Activated CD4-positive, alpha-beta memory T cell treated with anti-CD3 and anti-CD28 coated beads for 36 hours (primary cell): ENCODE measurements at places on chromosomes 7 and 10. TPM values are rescaled to one million over a fixed set of nuclear protein-coding genes. Genes with fewer than 3 reads are reported as not detected.

- no peak overlapping the region for H3K27ac ChIP-seq
- DNase-seq, result no peak
- H3K4me3 ChIP-seq, result no peak overlapping the region
- H3K4me1 ChIP-seq, result no peaks in the 10 kb centered on the region
- H3K27me3 ChIP-seq, result no peaks in the 10 kb centered on the region
- no peaks in the 10 kb centered on the region for H3K36me3 ChIP-seq
Measured at GRCh38 chr7:47132471-47132870, 449.4 kb downstream of the TNS3 start.

- no peak overlapping the region for H3K4me3 ChIP-seq
- H3K4me1 ChIP-seq, result no peaks in the 10 kb centered on the region
- no peak overlapping the region for H3K27ac ChIP-seq
- no peaks in the 10 kb centered on the region for H3K27me3 ChIP-seq
Measured at GRCh38 chr7:46990761-46991160, 591.1 kb downstream of the TNS3 start.

Gene PPP1R17
- not detected for total RNA-seq

- H3K36me3 ChIP-seq, result no peaks in the 10 kb centered on the region
- peaks cover 2% of the 10 kb centered on the region for H3K27me3 ChIP-seq
- no peak for DNase-seq
- no peak overlapping the region for H3K27ac ChIP-seq
- no peak overlapping the region for H3K4me3 ChIP-seq
- H3K4me1 ChIP-seq, result peaks cover 2% of the 10 kb centered on the region
Measured at GRCh38 chr7:100380196-100380595, 6.9 kb downstream of the PILRA start.

GRCh38 chr10:112981553-112981952 is 31.5 kb downstream of the TCF7L2 start:
- no peaks in the 10 kb centered on the region for H3K36me3 ChIP-seq
- H3K4me3 ChIP-seq, result no peak overlapping the region
- no peak overlapping the region for H3K27ac ChIP-seq

DNA sequence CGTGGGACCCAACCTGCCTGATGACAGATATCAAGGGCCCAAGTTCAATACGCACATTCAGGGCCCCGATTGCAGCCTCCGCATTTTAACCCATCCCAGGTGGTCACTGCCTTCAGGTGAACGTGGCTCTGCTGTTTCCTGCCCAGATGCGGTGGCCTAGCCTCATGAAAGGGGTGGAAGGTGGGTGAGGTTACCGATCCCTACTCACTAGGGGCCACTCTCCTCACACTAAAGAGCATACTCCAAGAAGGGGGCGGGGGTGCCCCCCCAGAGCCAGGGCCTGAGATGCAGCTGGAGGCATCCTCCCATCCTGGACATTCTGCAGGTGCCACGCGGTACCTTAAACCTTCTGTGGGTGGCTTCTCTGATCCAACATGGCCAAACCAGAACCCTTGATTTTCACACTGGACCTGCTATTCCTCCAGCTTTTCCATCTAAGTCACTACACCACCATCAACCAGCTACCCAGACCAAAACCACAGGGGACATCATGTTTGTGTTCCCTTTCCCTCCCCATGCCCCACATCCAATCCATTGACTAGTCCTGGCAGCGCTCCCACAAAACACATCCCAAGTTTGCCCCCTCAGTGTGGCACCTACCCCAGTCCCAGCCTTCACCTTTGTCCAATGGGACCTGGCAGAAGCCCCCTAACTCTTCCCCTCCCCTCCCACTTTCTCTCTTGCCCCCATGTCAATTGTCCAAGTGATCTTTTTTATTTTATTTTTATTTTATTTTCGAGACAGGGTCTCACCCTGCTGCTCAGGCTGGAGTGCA is 30.0 kb downstream of the PRLHR start:
- no peaks in the 10 kb centered on the region for H3K36me3 ChIP-seq
- no peak overlapping the region for H3K4me3 ChIP-seq
- no peak for DNase-seq
- no peak overlapping the region for H3K27ac ChIP-seq
- peaks cover 2% of the 10 kb centered on the region for H3K27me3 ChIP-seq

DNA sequence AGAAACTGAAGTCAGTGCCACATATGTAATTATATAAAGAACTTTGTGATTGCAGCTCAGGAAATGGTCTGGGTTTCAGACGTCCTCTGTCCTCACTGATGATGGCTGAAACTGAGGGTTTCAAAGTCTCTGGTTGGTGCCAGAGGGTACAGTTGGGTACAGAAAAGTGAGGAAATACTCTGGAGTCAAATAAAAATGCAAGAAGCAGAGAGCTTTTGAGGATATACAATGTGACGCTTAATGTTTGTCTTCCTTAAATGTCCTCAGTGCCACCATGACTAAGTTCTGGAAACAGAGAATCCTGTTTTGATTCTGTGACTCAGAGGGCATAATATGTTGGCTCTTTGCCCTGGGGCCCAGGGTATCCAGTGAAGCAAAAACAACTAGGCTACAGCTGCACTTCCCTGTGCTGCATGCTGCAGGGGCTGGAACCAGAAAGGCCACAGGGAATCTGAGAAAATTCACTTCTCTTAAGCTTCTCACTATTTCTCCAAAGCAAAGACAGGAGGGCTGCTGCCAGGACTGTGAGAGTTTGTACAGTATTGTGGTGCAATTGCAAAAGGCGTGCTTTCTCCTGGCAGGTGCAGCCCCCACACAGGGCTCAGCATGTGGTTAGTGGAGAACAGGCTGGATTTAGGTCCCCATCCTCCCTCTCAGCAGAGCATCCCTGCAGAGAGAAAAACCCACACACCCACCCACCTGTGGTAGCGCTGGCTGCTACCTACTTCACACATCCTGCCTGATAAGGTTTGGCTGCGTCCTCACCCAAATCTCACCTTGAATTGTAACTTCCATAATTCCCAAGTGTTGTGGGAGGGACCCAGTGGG is 169.5 kb upstream of the SVIL start:
- H3K4me3 ChIP-seq, result no peak overlapping the region
- H3K4me1 ChIP-seq, result peaks cover 10% of the 10 kb centered on the region
- no peak overlapping the region for H3K27ac ChIP-seq
- DNase-seq, result peak; percentile 36

GRCh38 chr7:74083117-74083876 is at the start of gene LIMK1:
TSS of gene LIMK1 (plus strand) at chr7:74083804. CDS start at chr7:74083991, 187 bp downstream.
- peaks cover 7% of the 10 kb centered on the region for H3K4me1 ChIP-seq
- H3K27ac ChIP-seq, result peak within 1 kb of the TSS; percentile 65
- peak; percentile 89 for DNase-seq
- H3K4me3 ChIP-seq, result peak within 1 kb of the TSS; percentile 83

GRCh38 chr7:7792056-7792455 is 73.6 kb upstream of the RPA3 start:
- peaks cover 9% of the 10 kb centered on the region for H3K4me1 ChIP-seq
- no peak overlapping the region for H3K27ac ChIP-seq
- peaks cover 29% of the 10 kb centered on the region for H3K36me3 ChIP-seq
- DNase-seq, result no peak
- H3K4me3 ChIP-seq, result no peak overlapping the region

Gene MUC12
- total RNA-seq, result 1.0 TPM

DNA sequence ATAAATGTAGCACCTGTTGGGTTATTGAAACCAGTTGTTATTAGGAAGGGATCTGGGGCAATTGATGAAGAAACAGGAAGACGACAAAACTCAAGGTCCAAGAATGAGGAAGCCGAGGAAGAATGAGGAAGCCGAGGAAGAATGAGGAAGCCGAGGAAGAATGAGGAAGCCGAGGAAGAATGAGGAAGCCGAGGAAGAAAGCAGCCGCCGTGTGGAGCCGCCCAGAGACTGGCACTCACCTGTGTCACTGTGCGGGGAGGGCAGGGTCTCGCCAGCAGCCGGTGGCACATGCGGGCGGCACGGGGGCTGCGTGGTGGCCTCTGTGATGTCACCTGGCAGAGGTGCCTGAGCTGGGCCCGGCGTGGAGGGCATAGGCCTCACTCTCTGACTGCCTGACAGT is 71.1 kb upstream of the CFAP46 start:
- no peaks in the 10 kb centered on the region for H3K27me3 ChIP-seq
- no peak overlapping the region for H3K27ac ChIP-seq
- no peaks in the 10 kb centered on the region for H3K4me1 ChIP-seq
- no peaks in the 10 kb centered on the region for H3K36me3 ChIP-seq

- H3K36me3 ChIP-seq, result peaks cover 15% of the 10 kb centered on the region
- peak; percentile 51 for DNase-seq
- H3K4me3 ChIP-seq, result peak overlapping the region; percentile 83
- peak overlapping the region; percentile 87 for H3K27ac ChIP-seq
- no peaks in the 10 kb centered on the region for H3K27me3 ChIP-seq
Measured at GRCh38 chr10:60572511-60573194, 183.0 kb upstream of the ANK3 start.

- H3K27ac ChIP-seq, result no peak overlapping the region
- DNase-seq, result no peak
- no peak overlapping the region for H3K4me3 ChIP-seq
Measured at GRCh38 chr7:133733401-133733800, 393.7 kb upstream of the LRGUK start.

DNA sequence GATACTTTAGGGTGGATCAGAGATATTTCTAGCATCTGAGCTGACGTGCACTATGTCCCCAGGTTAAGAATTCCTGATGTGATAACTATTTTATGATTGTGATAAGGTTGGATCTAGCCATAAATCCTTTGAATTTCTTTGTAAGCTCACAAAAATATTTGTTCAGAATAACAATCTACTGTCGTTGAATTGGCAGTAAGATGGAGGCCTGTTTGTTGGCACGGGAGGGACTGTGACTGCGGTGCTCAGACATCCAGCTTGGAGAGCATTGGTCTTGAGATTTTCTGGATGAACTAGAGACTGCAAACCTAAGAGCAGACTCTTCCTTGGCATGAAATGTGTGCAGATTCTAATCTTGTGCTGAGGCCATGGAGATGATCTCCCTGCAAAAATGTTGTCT is 131.1 kb downstream of the LRRC4 start:
- no peak overlapping the region for H3K4me3 ChIP-seq

DNA sequence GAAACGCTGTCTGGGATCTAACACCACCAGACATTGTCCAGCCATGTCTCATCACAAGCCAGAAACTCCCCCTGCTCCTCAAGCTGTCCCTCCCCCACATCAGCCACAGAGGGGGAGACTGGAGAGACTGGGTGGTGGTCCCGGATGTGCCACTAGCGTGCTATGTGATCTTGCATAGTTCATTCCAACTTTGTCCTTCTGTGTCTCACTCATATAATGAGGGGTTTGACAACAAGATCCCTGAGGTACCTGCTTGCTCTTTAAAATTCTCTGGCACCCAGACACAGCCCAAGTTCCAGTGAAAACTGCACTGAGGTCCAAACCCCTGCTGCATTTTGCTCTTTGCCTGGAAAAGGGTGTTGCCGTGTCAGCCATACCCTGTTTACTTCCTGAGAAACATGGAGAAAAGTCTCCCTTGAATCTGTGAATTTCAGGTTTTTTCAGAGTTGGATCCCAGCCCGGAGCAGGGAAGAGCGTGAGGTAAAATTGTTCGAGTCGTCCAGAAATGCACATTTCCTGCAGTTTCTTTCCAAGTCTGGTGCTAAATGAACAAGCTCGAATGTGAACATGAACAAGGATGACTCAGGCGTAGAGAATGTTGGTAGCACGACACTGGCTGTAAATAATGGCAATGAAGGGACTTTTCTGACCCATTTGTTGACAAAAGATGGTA is 156.6 kb downstream of the CCDC3 start:
- no peaks in the 10 kb centered on the region for H3K4me1 ChIP-seq
- peaks cover 20% of the 10 kb centered on the region for H3K27me3 ChIP-seq

DNA sequence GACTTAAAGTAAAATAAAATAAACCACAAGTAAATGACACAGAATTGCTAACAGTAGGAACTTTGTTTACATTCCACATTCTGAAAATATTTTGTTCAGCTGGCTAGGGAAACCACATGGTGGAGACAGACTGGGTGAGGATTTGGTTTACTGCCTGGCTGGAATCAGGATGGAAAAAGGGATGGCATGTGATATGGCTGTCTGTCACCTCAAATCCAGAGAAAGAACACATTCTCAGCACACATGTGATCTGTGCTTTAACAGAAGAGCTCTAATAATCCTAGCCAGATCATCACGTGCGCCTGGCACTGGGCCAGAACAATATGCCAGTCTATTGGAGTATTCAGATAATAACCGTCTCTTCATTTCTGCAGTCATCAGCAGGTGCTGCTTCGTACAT is 90.9 kb upstream of the PIP4K2A start:
- no peaks in the 10 kb centered on the region for H3K27me3 ChIP-seq
- H3K27ac ChIP-seq, result no peak overlapping the region
- DNase-seq, result no peak
- H3K4me1 ChIP-seq, result peaks cover 2% of the 10 kb centered on the region

Gene OR13A1
- not detected for total RNA-seq

DNA sequence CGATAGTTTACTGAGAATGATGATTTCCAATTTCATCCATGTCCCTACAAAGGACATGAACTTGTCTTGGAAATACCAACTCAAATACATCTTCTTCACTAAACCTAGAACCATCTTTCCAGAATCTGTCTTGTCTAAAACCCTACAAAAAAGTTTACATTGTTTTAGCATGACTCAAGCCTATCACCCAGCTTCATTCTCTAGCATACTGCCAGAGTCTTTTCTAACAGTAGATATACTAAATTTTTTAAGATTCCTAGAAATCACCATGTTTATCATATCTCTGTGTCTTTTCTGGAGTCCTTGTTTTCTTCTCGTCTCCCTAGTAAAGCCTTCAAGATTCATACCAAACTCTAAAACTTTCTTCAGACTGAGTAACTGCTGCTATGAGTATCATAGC is 129.7 kb downstream of the SEMA3E start:
- H3K36me3 ChIP-seq, result no peaks in the 10 kb centered on the region
- H3K4me1 ChIP-seq, result no peaks in the 10 kb centered on the region
- H3K27me3 ChIP-seq, result no peaks in the 10 kb centered on the region
- no peak overlapping the region for H3K4me3 ChIP-seq
- DNase-seq, result no peak
